ENCODE measurements at places on chromosomes 4 and X.

- DNase-seq: no peak
These were observed 197.4 kb upstream of the TBL1X start for GRCh38 chrX:9267415-9267814.

- no peak for DNase-seq
These were observed 114.5 kb downstream of the DDX53 start for GRCh38 chrX:23114241-23114640.

DNA sequence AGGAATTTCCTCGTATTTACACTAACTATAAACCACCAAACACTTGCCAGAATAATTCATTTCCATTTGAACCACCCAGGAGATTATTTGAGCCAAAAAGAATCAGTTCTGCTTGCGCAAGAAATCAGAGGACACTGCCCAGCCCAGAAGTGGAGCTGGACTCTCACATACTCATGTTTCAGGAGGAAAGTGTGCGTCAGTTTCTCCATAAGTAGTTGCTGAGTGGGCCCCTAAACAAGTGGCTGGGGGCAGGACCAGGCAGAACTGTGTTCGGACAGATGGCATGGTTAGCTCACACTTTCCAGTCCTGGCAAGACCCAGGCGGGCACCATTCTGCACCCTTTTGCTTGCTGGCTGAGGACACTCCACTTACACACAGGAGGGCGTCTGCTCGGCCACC, 38.8 kb downstream of the BTC start:
- DNase-seq: no peak

GRCh38 chr4:151169223-151169622, 69.8 kb downstream of the RPS3A start:
- DNase-seq: peak; percentile 91

GRCh38 chr4:98905839-98906238, 23.1 kb downstream of the EIF4E start:
- DNase-seq: no peak

- DNase-seq: no peak
These were observed 5.1 kb upstream of the MYOZ2 start for GRCh38 chr4:119130365-119131065.

DNA sequence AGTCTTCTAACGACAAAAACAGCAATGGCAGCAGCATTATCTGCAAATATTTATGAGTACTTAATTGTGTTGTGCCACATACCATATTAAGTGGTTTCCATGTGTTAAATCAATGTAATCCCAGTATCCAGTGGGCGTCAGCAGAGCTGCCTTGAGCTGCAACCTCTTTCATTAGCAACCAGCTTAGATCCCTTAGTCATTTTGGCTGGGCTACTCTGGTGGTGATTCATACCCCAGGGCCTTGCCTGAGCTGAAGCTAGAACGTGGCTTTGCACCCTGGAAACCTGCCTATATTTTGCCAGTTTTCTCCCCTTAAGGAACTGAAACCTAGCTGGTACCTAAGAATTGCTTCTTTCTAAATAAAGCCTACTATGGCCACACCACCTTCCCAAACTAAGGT, 474.3 kb upstream of the FTHL17 start:
- DNase-seq: peak; percentile 62

DNA sequence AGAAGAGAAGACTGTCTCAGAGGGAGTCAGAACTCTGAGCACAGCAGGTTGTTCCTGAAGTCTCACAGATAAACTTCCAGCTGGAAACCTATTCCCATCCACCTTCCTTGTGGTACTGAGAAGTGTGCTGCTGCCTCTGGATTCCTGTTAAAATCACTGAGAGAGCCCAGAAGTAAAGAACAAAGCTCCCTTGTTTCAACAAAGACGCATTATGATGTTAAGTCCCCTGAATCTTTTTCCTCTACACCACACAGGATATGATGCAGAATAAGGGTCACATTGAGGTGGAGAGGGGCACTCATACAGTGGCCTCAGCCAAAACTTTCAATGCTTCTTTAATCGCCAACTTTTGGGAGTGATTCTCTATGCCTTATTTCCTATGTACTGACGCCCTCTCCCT, 321.0 kb downstream of the OPHN1 start:
- DNase-seq: no peak

GRCh38 chrX:47683829-47684205, 24.8 kb upstream of the UXT start:
- no peak for DNase-seq

GRCh38 chr4:25439918-25440477, 62.9 kb downstream of the ANAPC4 start:
- no peak for DNase-seq

DNA sequence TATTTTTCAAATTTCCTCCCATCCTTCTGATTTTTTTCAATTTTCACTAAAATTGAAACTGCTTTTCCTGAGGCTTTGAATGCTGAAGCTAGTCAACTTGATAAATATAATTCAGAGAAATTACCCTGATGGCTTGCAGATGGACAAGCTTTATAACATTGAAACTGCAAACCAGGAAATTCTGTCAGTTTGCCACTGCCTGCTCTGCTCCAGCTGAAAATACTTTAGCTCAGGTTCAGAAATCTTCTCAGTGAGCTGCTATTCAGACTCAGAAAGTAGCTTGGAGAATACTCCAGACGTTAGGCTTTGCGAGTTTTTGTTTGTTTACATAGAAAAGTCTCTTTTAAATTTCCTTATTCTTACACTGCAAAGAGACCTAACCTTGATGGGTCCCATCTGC, 1574.7 kb downstream of the STIM2 start:
- no peak for DNase-seq

DNA sequence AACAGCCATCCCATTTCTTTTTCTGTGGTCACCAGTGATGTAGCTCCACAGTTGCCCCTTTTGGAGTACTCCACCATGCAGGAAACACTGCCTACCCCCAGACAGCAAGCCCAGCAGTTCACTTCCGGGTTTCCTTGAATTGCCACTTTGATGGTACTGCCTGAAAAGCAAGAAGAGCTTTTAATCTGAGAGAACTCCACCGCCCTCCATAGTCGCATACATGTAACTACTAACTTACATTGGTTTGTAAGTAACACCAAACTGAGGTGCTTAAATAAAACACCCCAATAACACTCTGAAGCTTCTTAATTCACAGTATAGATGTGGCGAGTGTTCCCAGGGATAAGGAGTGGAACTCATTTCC, 53.6 kb upstream of the HPSE start:
- no peak for DNase-seq

- no peak for DNase-seq
These were observed 293.2 kb upstream of the PRPS2 start for GRCh38 chrX:12497832-12498591.

DNA sequence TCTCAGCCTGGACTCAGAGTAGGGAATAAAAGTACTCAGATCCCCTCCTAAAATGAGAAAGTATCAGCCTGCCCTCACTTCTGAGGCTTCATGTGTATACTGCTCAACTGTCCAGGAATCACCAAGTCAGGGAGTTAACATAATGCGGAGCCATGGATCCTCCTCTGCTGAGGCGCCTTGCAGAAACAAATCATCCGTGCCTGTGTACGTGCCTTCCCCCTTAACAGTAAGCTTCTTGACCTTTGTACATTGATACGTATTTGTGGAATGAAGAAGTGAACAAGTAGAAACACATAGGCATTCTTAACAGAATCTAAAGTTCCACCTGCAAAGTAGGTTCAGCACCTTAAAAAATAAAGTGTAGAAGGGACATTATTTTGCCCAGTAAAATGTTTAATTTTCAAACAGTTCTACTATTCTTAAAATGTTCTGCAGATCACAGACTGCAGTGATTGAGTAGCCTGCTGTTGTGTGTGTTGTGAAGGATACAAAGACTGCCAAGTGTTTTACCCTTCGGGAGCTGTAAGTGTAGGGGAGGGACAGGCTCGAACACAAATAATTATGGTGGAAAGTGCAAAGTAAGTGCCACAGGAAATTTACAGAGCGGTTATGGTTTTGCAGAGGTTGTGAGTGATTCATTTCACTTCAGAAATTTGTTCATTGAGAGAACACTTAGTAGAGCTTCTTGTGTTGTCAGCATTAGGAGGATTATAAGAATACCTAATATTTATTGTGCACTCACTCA, 61.9 kb downstream of the ARHGAP10 start:
- DNase-seq: no peak

- no peak for DNase-seq
These were observed 64.8 kb downstream of the CBR4 start for GRCh38 chr4:168945291-168945690.

GRCh38 chrX:39480963-39481362, 616.8 kb downstream of the BCOR start:
- DNase-seq: no peak

- no peak for DNase-seq
These were observed 45.5 kb downstream of the SMIM31 start for GRCh38 chr4:164799410-164799809.

DNA sequence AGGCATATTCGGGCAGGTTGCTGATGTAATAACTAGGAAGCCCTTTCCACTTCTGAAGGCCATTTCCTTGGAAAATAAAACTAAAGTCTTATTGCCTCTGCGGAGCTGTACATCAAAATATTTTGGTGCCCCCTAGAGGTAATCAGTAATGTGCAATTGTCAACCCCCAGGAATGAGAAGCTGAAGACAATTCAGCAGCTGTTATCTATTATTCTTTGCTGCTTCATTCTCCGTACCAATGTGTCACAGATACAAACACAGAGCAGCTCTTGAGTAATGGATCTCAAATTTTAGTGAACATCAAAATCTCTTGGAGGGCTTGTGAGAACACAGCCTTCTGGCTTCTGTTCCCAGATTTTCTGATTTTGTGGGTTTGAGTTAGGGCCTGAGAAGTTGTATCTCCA, 3.5 kb upstream of the SLIT2 start:
- DNase-seq: peak; percentile 49

DNA sequence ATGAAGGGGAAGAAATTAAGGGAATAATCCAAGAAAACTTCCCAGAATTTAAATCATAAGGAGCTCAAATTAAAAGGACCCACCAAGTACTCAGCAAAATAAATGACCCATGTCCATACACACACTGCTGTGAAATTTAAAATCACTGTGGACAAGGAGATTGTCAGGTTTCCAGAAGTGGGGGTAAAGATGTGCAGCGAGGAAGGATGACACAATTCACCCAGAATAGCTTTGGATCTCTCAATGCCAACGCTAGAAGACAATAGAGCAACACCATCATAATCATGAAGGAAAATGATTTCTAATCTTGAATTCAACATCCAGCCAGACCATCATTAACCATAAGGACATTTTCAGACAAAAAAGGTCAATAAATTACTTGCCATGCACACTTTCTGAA, 65.7 kb downstream of the CASK start:
- no peak for DNase-seq

DNA sequence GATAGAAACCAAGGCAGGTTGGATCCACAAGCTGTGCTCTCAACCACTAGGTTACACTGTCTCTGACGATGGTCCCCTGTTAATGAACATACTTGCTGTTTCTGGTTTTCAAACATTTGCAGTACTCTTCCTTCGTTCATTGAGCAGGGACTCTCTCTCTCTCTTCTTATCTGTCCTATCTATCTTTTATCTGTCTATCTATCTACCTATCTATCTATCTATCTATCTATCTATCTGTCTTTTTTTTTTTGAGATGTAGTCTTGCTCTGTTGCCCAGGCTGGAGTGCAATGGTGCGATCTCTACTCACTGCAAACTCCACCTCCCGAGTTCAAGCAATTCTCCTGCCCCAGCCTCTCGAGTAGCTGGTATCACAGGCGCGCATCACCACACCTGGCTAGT, 9.4 kb upstream of the CT47C1 start:
- no peak for DNase-seq

DNA sequence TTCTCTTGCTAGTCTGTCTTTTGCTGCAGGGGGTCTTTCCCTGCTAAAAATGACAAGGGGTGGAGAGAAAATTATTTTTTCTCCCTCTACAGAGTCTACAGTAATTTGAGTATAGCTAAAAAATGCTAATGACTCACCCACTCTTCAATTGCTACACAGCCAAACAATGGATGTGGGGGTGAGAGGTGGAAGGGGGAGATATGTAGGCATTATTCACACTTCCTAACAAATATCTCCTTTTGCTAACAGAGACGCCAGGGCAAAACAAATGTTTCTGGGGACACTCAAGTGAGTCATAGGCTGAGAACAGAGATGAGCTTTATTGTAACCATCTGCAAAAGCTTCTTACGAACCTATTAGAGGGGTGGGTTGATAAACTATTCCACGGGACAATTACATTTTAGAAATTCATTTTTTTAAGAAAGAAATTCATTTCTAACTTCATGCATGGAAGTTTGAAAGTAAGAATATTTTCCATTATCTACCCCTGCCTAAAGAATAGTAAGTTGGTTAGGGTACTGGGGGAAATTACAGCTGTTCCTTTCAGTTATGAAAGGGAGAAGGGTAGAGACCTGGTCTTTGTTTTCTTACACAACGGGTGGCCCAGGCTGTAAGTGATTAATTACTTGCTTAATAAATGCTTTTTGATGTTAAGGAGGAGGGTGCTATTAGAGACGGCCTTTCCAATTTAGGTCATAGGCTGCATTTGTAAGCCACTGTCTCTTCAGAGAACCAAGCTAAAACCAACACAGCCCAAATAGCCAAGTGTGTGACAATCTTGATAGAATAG, 12.8 kb downstream of the SCD5 start:
- DNase-seq: peak; percentile 87

DNA sequence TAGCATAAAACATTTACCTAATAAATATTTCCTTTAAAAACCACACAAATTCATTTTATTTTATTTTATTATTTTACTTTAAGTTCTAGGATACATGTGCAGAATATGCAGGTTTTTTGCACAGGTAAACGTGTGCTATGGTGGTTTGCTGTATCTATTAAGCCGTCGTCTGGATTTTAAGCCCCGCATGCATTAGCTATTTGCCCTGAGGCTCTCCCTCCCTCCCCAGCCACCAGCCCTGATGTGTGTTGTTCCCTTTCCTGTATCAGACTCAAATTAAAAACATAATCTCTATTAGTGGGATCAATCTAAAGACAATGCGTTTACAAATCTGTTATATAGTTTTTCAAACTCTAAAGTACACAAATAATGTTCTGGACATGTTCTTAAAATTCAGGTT, 1.2 kb upstream of the HTN3 start:
- DNase-seq: no peak

DNA sequence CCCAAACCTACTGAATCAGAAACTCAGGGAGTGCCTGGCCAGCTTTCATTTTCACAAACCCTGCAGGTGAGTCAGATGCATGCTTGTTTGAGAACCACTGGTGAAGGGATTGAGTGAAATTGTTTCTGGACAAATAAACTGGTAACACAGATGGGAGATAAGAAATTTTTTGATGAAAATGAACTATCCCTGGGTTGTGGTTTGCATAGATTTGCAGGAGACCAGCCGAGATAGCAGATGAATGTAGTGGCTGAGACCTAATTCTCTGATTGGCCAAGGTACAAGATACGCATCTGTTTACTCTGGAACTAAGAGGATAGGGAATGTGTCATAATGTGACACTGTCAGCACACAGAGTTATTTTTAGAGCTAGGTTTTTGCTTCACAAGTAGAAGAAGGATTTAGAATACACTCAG, 117.8 kb upstream of the NOCT start:
- DNase-seq: peak; percentile 86

- no peak for DNase-seq
These were observed 495.9 kb downstream of the CENPC start for GRCh38 chr4:67049446-67049845.

GRCh38 chr4:100494166-100494565, 23.7 kb downstream of the EMCN start:
- no peak for DNase-seq

Measured in non-pigmented ciliary epithelial cell (primary cell).